ENCODE measurements at places on chromosomes 5 and 9. TPM values are rescaled to one million over a fixed set of nuclear protein-coding genes. Genes with fewer than 3 reads are reported as not detected.

DNA sequence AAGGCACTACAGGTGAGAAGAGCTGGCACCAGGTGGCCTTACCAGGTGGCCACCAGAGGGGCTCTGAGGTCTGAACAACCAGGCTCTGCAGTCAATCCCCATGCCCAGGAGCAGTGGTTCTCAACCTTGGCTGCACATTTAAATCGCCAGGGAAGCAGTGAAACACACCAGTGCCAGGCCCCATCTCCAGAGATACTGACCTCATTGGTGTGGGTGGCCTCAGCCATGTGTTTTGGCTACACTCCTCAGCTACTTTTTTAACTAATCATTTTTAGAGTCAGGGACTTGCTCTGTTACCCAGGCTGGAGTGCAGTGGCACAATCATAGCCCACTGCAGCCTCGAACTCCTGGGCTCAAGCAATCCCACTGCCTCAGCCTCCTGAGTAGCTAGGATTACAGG is 56.0 kb downstream of the GABBR2 start:
- DNase-seq, result no peak

- DNase-seq, result peak; percentile 1
Measured at GRCh38 chr9:73093740-73094379, 57.8 kb upstream of the ANXA1 start.

- DNase-seq, result no peak
Measured at GRCh38 chr9:593809-594208, 247.7 kb upstream of the DMRT1 start.

DNA sequence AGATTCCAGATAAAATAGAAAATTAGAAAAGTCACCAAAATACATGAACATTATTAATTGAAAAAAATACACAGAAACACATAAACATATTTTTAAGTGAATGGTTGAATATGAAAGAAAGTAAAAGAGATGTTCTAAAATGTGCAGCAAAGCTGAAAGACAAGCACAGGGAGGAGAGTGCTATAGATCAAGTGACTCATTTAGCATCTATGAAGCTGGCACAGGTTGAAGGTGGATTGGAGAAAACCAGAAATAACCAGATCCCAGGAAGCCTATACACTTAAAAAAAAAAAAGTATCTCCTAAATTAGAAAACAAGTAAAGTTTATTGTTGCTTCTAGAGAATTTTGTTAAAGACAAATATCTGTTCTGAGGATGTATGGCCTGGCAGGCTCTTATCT is 338.9 kb downstream of the CDH12 start:
- DNase-seq, result no peak

DNA sequence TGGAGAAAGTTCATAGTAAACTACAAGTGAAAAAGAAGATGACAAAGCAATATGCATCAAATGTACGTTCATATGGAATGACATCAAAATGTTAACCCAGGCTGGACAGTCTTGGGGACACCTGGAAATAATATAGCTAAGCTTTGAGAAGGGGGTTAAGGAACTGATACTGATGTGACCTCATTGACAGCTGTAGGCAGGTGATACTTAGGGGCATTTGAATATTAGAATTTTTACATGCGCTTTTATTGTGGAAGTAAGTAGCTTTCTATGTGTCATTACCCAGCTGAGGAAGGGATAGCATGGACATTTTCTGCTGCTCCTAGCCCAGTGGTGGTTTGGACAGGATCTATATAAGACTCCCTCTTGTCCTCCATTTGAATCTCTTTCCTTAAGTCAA is 299.7 kb downstream of the CWC27 start:
- DNase-seq, result no peak

The LRRC8A gene
- total RNA-seq, result 42.8 TPM

The GRM6 gene
- total RNA-seq, result not detected

The CRHBP gene
- not detected for total RNA-seq

DNA sequence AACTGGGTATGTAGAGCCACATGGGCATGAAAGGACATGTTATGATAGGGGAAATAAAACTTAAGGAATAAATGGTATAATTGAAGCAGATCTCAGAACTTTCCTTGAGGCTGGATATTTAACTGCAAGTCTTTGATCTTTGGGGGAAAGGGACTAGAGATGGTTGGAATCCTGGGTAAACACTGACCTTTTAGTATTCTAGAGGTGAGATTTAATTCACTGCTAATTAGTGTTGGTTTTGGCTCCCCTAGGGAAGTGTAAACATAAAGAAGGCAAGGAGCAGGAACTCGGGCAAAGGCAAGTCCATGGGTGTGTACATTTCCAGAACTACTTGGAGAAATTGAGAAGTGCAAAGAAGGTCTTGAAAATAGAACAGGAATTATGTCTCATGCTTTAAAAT is 16.6 kb downstream of the NIM1K start:
- no peak for DNase-seq

DNA sequence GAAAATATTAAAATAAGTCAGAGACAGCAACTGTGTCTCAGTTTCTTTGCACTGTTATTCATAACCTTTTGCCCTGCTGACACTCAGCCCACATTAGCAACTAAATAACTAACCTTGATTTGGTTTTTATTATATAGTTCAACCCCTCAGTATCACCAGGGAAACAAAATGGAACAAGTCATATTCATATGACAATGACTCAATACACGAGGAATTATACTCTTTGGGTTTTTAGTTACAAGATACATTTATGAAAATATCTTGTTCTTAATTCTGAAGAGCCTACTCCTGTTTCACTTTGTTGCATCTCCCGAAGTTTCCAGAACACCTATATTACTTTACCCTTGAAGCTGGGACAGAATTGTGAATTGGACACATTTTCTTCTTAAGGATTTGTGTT is 845.4 kb downstream of the EFNA5 start:
- DNase-seq, result peak; percentile 2

The HTR1A gene
- total RNA-seq, result not detected

The CRAT gene
- 18.8 TPM for total RNA-seq

GRCh38 chr9:76365028-76365427 is 29.2 kb downstream of the RFK start:
- DNase-seq, result peak; percentile 38

GRCh38 chr9:109122726-109123621 is 3.2 kb upstream of the TMEM245 start:
- DNase-seq, result no peak

DNA sequence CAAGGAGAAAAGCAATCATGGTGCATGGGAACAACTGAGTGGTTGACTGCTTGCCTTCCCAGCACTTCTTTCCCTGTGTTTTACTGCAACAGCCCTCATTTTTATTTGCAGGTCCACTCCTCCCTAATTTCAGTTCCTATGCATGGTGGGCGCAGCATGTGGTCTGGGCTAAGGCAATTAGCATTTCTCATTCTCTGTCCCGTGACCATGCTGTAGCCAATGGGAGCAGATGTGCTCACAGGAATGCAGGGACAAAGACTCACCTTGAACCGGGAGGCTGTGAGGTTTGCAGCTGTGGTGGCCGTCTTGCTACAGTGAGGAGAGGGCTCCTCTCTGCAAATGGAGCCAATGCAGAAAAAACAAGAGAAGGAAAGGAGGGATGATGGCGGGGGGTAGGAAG is 315.5 kb downstream of the SLIT3 start:
- no peak for DNase-seq

- DNase-seq, result peak; percentile 86
Measured at GRCh38 chr5:94218374-94218773, 400.0 kb downstream of the KIAA0825 start.

- no peak for DNase-seq
Measured at GRCh38 chr5:120098426-120098825, 365.7 kb upstream of the PRR16 start.

The PCYOX1L gene
- 7.0 TPM for total RNA-seq

DNA sequence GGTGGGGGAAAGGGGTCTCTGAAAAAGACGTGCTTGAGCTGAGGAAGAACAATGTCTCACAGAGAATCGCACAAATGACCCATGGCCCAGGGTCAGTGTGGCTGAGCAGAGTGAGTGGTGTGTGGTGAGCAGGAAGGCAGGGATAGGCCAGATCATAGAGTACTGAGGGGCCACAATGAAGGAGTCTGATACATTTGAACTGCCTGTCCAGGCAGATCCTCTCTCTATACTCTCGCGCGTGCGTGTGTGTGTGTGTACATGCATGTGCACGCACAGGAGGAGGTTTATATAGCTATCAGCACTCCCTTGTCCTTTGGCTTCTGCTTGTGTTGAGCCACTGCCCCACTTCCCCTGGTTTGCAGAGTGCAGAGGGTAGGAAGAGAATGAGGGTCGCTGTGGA is 294.0 kb downstream of the ZNF608 start:
- DNase-seq, result no peak

The DHFR gene
- 29.4 TPM for total RNA-seq

GRCh38 chr5:58255386-58255785 is 204.5 kb downstream of the PLK2 start:
- DNase-seq, result no peak

The PLPPR1 gene
- not detected for total RNA-seq

DNA sequence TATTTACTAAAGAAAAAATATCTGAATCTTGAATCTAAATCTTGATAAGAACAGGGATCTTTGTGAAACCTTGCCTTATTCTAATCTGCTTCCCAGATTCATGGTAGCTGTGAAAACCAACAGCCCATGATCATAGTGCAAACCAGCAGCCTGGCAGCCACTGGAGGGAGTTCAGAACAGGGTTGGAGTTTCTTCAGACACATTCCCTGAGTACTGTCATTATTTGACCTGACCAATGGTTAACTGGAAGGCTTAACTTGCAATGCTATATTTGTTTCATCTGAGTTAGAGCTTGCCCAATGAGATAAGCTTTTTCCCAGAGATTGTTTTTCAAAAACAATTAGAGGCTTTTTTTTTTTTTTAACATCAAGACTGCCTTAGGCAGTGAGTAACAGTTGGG is 47.8 kb downstream of the LOX start:
- no peak for DNase-seq

DNA sequence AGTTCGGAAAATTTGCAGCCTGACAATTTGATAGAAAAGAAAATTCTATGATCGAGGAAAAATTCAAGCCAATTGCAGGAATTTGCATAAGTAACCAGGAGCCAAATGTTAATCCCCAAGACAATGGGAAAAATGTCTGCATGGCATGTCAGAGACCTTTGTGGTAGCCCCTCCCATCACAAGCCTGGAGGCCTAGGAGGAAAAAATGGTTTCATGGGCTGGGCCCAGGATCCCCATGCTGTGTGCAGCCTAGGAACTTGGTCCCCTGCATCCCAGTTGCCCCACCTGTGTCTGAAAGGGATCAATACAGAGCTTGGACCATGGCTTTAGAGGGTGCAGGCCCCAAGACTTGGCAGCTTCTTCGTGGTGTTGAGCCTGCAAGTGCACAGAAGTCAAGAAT is 1847.9 kb upstream of the ACO1 start:
- DNase-seq, result no peak

GRCh38 chr5:32098291-32098690 is 75.8 kb downstream of the GOLPH3 start:
- no peak for DNase-seq

The PTGS1 gene
- 21.1 TPM for total RNA-seq

DNA sequence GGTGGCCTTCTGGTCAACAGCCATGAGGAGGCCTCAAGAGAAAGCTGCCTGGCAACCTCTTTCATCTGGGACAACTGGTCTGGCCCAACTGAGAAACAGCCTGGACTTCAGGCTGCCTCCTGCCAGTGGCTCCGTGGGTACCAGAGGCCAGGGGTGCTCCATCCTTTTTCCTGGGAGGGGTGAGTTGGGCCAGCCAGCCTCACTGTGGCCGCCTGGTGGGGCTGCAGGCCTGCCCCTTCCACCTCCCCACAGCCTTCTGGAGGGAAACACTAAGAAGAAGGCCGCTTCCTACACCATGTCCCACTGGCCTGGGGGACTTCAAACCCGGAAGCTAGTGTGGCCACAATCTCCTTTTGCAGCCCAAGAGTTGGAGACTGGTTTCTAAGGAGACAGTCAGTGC is 13.8 kb upstream of the NKD2 start:
- no peak for DNase-seq

DNA sequence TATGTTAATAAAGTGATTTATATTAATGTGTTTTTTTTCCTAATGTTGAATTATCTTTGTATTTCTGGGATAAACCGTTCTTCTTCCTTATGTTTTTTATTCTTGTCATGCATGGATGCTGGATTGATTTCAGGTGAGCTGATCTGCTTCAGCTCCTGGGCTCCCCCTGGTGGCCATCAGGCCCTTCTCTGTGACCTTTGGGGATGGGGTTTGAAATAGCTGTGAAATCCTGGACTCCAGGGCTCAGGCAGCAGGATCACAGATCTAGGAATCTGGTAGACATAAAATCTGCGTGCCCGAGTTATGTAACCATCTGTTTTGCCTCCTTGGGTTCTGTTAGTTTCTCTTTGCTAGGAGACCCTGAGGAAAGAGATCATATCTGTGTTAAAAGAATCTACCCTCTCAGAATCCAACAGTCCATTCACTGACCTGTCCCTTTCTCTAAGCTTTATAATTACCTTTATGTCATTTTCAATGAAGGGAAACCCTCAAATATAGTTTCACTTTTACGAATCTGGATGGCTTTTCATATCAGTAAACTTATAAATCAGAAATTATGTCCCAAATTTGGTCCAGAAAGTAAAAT is 12.2 kb upstream of the OR13J1 start:
- peak; percentile 71 for DNase-seq

The MARCHF3 gene
- total RNA-seq, result 18.8 TPM

GRCh38 chr9:137728444-137729311 is 109.9 kb downstream of the EHMT1 start:
- DNase-seq, result peak; percentile 19

GRCh38 chr9:6771722-6772121 is 13.9 kb downstream of the KDM4C start:
- no peak for DNase-seq

- no peak for DNase-seq
Measured at GRCh38 chr9:7174884-7175283, 417.1 kb downstream of the KDM4C start.

- DNase-seq, result no peak
Measured at GRCh38 chr5:97548739-97549080, 365.7 kb upstream of the RIOK2 start.

DNA sequence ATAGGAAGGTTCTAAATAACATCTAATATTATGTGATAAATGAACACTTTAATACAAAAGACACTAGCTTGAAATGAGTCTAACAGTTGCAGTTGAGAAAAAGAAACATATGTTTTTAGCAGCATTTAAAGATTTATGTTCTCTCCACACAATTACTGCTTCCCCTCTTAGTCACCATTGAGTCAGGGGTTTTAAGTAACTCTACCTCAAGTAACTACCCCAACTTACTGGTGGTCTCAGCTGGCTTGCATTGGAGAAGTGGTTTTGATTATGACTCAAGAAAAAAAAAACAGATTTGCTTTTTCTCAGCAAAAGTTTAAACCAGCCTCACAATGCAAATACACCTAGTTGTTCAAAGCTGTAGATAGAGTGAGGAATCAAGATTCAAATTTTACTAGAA is 1216.5 kb upstream of the CDH9 start:
- DNase-seq, result no peak

GRCh38 chr5:57859626-57860025 is 377.0 kb upstream of the ACTBL2 start:
- no peak for DNase-seq

- peak; percentile 43 for DNase-seq
Measured at GRCh38 chr9:83034587-83034986, 28.4 kb downstream of the RASEF start.

GRCh38 chr5:42553461-42553860 is 130.2 kb downstream of the GHR start:
- DNase-seq, result no peak
